Dermis lymphatic vessel endothelial cell (primary cell): ENCODE measurements at places on chromosomes 1 and 21. TPM values are rescaled to one million over a fixed set of nuclear protein-coding genes. Genes with fewer than 3 reads are reported as not detected.

S1PR1 gene
- total RNA-seq, result 202 and 328 TPM in 2 replicates

RHD gene
- 0.09 and 0.33 TPM in 2 replicates for total RNA-seq

MRPL20 gene
- total RNA-seq, result 86.6 and 91.1 TPM in 2 replicates

FHAD1 gene
- total RNA-seq, result 0.26 TPM in 1 of 2 replicates, not detected in the other

TFF2 gene
- total RNA-seq, result not detected in 2 replicates

LEPR gene
- 28.2 and 92.5 TPM in 2 replicates for total RNA-seq
